ENCODE measurements at places on chromosomes 3 and 15.

DNA sequence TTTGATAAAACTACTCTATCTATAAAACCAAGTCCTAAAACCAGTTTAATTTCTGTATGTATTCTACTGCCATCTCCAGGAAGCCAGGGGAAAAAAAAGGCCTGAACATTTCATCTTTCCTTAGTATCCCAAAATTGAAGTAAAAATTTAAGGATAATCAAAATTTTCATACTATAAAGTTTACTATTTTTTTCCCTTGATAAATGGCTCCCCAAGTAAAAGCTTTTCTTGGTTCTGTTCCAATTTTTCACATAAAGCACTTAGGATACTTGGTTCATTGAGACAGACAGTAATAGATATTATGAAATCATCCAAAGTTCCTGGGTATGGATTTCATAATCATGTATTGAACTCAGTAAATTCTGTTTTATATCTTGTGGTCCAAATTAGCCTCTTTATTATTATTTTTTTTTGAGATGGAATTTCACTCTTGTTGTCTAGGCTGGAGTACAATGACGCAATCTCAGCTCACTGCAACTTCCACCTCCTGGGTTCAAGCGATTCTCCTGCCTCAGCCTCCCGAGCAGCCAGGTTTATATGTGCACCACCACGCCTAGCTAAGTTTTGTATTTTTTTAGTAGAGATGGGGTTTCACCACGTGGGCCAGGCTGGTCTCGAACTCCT lies 34.5 kb downstream of the ICE2 start:
- DNase-seq: no peak

DNA sequence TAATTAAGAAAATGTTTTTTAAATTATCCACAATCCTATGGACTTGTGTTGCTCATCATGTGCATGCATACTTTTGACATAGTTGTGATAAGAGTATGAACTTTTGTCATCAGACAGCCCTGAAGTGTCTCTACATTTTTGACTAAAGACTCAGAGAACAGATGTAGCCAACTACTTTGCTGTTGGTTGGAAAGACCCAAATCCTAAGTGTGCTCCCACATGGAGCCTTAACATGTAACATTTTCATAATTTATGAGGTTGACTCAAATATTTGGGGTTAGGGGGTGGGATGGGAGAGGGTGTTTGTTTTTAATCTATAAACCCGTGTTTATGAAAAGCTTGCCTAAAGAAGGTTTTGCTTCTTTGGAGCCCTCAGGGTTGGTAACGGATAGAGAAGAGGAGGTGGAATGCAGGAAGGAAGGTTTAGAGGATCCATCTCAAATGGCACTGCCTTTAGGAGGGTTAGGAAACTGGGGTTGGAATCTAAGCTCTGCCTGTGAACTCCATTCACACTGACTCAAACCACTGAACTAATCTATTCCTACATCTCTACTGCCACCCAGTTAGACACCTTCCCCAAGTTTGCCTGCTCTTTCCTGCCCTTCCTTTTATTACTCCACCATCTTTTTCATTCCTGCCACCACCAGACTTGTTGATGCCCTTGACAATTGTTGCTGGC lies 3.7 kb downstream of the BOC start:
- no peak for DNase-seq

- DNase-seq: no peak
These were observed 6.1 kb upstream of the KBTBD12 start for GRCh38 chr3:127908951-127909350.

DNA sequence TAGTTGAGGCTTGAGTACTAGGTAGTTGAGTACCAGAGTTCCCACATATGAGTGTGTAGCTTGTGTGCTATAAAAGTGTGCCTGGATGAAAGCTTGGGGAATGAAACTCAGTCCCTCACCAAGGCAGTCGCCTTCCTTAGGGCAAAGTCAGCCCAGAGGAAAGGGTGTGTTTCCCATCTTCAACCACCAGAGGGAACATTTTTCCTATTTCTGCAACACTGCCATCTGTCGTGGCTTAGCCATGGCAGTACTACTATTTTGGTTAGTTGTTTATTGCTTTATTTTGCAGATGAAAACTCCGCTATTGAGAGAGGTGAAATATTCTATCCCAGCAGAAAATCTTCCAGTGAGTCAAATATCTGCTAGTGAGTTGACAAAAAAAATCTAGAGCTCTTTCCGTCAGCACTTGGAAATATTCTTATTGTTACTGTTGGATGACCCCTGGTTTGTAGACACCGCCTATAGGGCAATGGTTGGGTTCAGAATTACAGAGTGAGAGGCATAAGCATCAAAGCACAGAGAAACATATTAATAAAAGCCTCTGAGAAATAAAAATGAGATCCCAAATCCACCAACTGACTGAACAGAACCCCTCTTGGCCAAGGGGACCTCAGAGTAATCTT lies 239.9 kb downstream of the CPNE4 start:
- peak; percentile 36 for DNase-seq
